Stimulated activated CD8-positive, alpha-beta memory T cell treated with anti-CD3 and anti-CD28 coated beads, Interleukin-12 subunit alpha, Interleukin-12 subunit beta, amount 100 ng/mL, for 4 hours (primary cell): ENCODE measurements at places on chromosomes 12 and 14.

DNA sequence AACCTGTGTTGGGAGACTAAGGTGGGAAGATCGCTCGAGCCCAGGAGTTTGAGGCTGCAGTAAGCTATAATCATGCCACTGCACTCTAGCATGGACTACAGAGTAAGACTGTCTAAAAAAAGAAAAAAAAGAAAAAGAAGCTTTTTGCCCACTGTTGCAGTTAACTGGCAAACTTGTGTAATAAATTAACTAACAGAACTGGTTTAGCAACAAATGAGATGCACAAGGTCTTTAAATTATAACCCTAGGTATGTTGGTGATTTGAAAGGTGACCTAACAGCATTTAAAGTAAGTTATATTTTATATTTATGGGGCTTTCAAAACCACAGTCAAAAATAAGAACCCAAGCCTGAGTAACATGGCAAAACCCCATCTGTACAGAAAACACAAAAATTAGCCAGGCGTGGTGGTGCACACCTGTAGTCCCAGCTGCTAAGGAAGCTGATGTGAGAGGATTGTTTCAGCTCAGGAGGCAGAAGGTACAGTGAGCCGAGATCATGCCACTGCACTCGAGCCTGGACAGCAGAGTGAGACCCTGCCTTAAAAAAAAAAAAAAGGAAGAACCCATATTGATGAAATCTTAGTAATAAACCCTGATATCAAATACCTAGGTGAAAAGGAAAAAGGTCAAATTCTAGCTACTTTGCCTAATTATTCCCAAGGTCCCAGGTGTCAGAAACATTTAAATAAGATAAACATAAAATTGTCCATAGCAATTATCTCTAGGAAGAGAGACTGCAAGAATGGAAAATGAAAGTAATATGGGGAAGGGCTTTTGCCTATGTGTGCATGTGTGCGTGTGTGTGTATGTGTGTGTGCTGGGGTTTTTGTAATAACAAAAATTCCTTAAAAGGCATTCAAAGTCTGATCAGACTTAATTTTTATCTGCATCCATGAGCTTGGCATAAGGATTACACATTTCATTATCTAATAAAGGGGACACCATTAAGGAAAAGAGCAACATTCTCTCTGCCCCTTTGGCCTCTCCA is 15.4 kb downstream of the SYNE2 start:
- DNase-seq = no peak

- DNase-seq = no peak
These were observed 2.7 kb downstream of the C2CD5 start for GRCh38 chr12:22541496-22542155.

GRCh38 chr12:113469224-113469948 is 2.3 kb downstream of the LHX5 start:
- no peak for DNase-seq

GRCh38 chr12:89180496-89180895 is 171.8 kb downstream of the DUSP6 start:
- no peak for DNase-seq

- DNase-seq = no peak
These were observed 375.9 kb downstream of the BTG1 start for GRCh38 chr12:91769736-91770135.
